ENCODE measurements at places on chromosomes 7 and 10. TPM values are rescaled to one million over a fixed set of nuclear protein-coding genes. Genes with fewer than 3 reads are reported as not detected.

- no peaks in the 10 kb centered on the region for H3K36me3 ChIP-seq
- H3K4me3 ChIP-seq, result no peak overlapping the region
- no peak overlapping the region for H3K27ac ChIP-seq
- no peak for DNase-seq
These were observed 442.5 kb downstream of the KIF20B start for GRCh38 chr10:90143937-90144336.

GRCh38 chr10:96416643-96417042 lies 57.8 kb upstream of the OPALIN start:
- H3K27ac ChIP-seq, result peak overlapping the region; percentile 66
- H3K4me3 ChIP-seq, result peak overlapping the region; percentile 61
- peaks cover 19% of the 10 kb centered on the region for H3K4me1 ChIP-seq
- DNase-seq, result peak; percentile 20

GRCh38 chr10:133123050-133123745 lies 35.5 kb downstream of the ADGRA1 start:
- H3K36me3 ChIP-seq, result no peaks in the 10 kb centered on the region
- peaks cover 28% of the 10 kb centered on the region for H3K27me3 ChIP-seq
- peaks cover 4% of the 10 kb centered on the region for H3K4me1 ChIP-seq
- H3K27ac ChIP-seq, result no peak overlapping the region
- DNase-seq, result no peak

- peaks cover 12% of the 10 kb centered on the region for H3K4me1 ChIP-seq
- DNase-seq, result no peak
- H3K36me3 ChIP-seq, result no peaks in the 10 kb centered on the region
- H3K4me3 ChIP-seq, result peak overlapping the region; percentile 50
- peaks cover 98% of the 10 kb centered on the region for H3K27me3 ChIP-seq
These were observed 4.8 kb upstream of the EVX1 start for GRCh38 chr7:27237735-27238334.

- no peak overlapping the region for H3K27ac ChIP-seq
- no peaks in the 10 kb centered on the region for H3K36me3 ChIP-seq
- peaks cover 14% of the 10 kb centered on the region for H3K27me3 ChIP-seq
- H3K4me3 ChIP-seq, result no peak overlapping the region
These were observed 143.5 kb upstream of the GHITM start for GRCh38 chr10:83995738-83996331.

Gene GPR141
- total RNA-seq, result 0.26 TPM

DNA sequence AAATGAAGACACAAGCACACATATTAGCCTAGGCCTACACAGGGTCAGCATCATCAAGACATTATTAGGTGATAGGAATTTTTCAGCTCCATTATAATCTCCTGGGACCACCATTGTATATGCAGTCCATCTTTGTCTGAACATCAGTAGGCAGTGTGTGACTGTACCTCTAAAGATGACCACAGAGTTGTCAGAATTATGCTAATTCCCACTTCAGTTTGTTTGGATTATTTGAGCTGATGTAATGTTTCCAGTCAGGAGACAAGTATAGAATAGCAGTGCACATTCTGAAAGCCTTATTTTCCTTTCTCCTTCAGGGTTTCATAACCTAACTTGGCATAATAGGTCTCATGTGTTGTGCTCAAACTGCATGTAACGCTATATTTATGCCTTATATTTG lies 306.4 kb downstream of the NXPH1 start:
- no peak for DNase-seq
- H3K4me3 ChIP-seq, result no peak overlapping the region
- peaks cover 6% of the 10 kb centered on the region for H3K36me3 ChIP-seq
